T-helper 22 cell (primary cell): ENCODE measurements at places on chromosomes 12 and 14.

- no peak for DNase-seq
These were observed 101.2 kb downstream of the EEA1 start for GRCh38 chr12:92827836-92828431.

DNA sequence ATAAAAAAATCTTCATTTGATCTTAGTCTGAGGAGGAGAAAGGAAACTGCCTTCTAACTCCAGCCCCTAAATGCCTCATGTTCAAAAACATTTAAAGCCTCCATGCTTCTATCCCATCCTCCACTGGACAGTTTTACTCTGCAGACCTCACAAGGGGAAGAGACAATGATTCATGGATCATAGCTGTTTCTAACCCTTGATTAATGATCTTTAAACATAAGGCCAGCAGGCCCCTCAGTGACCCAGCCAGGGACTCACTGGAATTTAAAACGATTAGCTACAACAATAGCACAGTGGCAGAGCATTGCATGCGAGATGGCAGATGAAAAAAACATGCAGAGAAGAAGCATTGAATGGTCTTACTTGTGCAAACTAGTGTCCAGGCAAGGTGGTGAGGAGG, 6.0 kb downstream of the DCTN2 start:
- DNase-seq = no peak

DNA sequence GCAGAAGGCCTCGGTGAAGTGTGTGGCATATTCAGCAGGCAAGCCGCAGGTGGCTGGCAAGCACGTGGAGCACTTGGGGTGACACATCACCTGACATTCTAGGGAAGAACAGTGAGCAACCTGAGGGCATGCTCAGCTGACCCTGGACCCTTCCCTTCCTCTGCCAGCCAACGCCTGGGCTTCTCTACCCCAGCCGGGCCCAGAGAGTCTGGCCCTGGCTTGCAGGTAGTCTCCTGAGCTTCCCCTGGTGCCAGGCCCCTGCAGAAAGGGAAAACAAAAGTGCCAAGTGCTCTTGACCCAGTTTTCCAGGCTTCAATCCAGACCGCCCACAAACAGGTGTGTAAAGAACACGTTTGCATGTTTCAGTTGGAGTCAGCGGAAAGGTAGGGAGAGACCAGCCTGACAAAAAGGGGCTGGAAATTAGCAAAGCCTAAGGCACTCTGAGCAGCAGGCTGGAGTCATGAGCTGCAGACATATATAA, 45.7 kb downstream of the PRKAB1 start:
- no peak for DNase-seq

DNA sequence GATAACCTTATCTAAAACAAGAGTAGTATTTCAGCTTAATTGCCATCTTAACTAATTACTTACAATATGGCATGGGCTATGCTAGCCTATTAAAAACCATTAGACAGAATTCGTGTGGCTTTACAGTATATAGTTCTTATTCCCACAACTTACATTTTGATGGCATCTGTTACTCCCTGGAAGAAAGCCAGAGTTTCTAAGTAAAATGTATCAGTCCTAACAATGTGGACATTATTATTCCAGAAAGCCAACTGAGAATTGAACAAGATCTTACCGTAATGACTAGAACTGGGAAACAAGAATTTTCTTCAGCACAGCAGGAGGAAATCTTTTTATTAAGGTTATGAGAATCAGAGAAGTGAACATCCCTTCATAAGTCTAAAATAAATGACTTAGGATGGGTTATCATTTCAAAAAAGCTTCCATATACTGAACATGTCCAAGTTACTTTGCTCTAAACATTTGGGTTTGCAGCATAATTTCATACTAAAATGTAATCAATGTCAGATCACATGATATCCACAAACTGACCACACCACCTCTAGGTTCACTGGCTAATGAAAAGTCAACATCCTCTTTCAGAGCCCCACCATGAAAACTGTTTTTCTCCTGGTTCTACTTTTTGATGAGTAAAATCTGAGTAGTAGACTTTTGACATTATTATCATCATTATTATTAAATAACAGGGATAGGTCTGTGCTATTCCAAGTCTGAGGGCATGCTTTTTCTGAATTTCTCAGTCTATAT, 179.7 kb downstream of the SSPN start:
- DNase-seq = no peak

GRCh38 chr12:13038491-13039161, 5.6 kb upstream of the FAM234B start:
- DNase-seq = no peak

GRCh38 chr14:35034440-35034833, 11.6 kb upstream of the FAM177A1 start:
- no peak for DNase-seq

DNA sequence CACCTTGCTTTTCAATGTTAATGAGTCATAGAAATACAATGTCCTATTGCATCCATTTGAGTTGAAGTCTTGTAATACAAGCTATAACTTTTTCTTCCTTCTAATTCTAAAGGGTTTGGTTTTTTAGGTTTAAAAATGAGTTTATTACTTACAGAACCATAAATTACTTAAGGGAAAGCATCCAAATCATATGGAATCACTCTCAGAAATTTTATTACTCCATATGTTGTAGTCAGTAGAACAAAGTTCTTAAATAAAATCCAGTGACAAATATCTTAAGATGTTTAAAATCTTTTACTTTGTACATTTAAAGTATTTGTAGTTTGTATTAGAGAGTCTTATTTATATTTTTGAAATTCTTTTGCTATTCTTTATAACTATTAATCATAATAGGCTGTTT, 253.2 kb downstream of the IPO8 start:
- no peak for DNase-seq

DNA sequence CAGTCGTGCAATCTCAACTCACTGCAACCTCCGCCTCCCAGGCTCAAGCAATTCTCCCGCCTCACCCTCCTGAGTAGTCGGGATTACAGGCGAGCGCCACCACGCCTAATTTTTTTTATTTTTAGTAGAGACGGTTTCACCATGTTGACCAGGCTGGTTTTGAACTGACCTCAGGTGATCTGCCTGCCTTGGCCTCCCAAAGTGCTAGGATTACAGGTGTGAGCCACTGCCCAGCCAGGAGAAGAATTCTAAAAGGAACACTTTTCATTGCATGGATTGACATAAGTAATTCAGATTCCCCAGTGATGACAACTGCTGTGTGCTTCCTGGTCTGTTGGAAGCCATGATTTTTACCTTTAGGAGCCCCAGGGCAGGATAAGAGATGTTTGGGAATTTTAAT, 22.1 kb downstream of the DMAC2L start:
- no peak for DNase-seq

GRCh38 chr14:79706382-79706781, 504.9 kb downstream of the DIO2 start:
- no peak for DNase-seq

- DNase-seq = no peak
These were observed 19.3 kb downstream of the BRF1 start for GRCh38 chr14:105281371-105282097.

- no peak for DNase-seq
These were observed 33.7 kb upstream of the IFT81 start for GRCh38 chr12:110090266-110091135.

- DNase-seq = no peak
These were observed 249.2 kb upstream of the AMIGO2 start for GRCh38 chr12:47328831-47329545.

DNA sequence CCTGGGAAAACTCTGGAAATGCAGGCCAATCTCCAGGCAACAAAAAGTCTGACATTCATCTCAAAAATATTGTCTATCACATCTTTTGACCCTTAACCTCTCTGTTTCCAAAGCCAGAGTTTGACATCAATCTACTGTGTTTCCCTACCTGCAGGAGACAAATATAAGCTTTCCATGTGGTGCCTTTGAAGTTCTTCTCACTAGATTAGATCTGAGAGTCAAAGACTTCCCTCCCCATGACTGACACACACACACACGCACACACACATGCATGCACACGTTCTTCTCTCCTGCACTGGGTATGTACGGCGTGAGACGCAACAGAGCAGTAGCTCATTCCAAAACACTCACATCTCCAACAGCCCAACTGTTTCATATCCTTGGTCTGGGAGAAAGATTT, 8.1 kb upstream of the ITPR2 start:
- no peak for DNase-seq

DNA sequence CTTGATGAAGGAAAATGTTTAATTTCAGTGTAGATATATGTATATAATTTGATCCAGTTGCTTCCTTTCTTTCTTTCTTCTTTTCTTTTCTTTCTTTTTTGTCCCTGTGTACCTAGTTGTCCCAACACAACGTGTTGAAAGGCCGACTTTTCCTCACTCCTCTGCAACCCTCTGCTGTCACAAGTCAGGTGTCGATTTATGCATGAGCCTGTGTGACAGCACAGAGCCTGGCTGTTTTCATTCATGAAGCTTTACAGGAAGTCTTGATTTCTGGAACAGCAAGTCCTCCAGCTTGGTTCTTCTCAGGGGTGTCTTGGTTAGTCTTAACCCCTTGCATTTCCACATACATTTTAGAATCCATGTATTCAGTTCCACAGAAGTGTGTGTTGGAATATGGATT, 88.1 kb downstream of the PPP2R5C start:
- DNase-seq = no peak

GRCh38 chr12:47650469-47650868, 55.4 kb downstream of the RPAP3 start:
- no peak for DNase-seq

- DNase-seq = no peak
These were observed 62.1 kb upstream of the C14orf180 start for GRCh38 chr14:104517426-104517825.

DNA sequence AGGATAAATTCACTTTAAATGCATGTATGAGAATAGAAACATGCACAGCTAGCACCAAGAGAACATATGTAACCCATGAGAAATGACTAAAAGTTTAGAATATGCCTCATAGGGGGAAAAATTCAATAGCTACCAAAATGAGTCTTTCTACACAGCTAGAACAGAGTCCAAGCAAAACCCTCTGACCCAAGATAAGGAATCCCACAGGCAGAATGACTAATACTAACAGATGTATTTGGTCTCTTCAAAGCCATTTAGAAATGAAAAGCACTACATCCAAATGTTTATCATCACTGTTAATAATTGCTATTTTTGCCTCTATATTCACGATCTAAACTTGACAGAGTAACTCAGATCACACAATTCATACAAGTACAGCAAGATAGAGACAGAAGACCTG, 44.0 kb downstream of the KICS2 start:
- DNase-seq = no peak

DNA sequence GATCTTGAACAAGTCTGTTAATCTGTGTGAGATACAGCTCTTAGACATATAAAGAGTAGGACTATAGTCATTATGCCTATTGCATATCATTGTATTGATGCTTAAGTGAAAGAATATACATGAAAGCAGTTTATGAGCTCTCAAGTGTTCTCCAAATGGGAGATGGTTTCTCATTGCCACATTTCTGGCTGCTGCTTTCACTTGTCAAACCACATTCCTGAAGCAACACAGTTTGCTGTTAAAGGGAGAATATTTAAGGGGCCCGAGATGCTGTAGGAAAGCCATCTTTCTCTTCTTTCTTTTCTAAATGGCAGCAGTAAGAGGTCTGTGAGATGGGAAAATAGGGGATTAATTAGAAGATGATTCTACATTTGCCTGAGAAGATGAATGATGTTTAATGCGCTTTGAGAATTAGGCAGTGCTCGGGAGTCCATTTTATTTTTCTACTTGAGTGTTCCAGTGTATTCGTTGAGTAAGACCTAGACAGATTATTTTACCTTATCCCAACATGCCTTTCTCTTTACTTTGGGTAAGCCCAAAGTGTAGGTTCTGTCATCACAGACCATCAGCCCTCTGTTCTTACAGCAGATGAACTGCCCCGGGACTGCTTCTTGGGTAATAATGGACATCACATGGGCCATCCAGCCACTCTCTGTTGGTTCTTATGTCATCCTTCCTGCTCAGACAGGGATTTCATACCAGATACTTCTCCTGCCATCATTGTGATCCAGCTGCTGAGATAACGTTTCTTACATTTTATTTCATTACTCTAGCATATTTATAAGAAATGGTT, 35.6 kb downstream of the ANO4 start:
- no peak for DNase-seq

DNA sequence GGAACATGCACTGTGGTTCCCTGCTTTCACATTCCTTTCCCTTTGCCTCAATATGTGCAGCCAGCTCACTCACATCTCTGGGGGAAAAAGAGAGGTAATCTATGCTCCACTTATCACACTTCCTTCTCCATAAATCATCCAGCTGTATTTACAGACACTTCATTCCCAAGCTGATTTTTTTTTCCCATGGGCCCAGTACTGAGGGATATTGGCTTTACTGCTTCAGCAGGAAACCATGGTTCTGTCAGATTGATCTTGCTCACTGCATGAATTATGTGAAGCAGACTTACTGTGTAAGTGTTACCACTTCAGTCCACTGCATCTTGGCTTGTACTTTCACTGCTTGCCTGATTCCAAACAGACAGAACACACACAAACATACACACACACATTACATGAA, 555.6 kb downstream of the CCER1 start:
- DNase-seq = no peak

GRCh38 chr12:59357811-59358210, 238.0 kb upstream of the SLC16A7 start:
- DNase-seq = no peak
